Stimulated activated CD8-positive, alpha-beta memory T cell treated with anti-CD3 and anti-CD28 coated beads, Interleukin-2, amount 100 ng/mL, for 48 hours (primary cell): ENCODE measurements at places on chromosomes 3 and 15.
A peak's percentile ranks its signal among the peaks of the same experiment; 100 is the strongest.

DNA sequence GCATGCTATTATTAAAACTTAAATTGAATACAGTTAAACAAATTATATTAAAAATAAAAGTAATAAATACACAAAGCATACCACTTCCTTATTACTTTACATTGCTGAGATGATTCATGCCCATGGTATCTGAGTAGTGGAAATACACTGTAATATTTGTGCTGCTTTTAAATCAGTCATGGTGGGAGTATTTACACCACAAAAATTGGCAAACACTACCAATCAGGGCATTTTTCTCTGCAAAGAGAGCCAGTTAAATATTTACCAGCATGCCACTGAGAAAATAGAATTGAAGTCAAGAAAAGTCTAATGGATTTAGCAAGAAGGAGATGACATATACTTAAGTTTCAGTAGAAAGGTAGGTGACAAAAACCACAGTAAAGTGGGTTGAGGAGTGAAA lies 19.6 kb downstream of the PPARG start:
- DNase-seq, result no peak

GRCh38 chr15:74773329-74773728 lies 8.6 kb upstream of the CSK start:
- DNase-seq, result no peak

DNA sequence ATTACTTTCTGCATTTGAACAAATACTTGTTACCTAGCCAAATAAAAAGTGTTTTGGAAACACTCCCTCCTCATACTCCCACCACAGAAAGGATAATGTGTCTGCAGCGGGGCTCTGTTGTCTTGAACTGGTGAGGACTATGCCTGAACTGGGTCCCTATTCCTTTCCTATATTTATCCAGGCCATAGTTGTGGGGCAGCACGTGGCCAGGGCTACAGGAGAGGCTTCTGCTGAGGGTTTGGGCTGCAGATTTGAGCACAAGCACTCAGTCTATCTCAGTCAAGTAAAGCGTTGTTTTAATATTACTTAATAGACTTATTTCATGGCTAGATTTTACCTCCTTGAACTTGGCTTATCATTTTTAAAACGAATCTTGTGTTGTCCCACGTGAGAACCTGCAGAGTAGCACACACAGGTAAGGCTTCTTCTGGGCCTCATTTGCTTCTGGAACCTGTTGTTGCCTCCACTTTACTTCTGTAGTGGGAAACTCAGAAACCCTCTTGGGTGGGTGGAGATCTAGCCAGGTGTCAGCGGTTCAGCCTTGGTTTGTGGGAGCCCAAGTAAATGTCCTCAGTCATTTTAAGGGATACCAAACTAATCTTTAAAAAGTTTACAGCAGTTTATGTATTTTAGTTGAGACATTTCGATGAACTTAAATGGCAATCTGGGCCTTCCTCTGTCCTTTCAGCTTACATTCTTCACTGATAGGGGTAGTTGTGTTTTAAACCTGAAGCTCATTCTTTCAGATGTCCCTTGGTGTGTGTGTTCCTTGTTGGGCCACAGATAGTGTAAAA lies 51.1 kb downstream of the TRIM71 start:
- DNase-seq, result no peak

DNA sequence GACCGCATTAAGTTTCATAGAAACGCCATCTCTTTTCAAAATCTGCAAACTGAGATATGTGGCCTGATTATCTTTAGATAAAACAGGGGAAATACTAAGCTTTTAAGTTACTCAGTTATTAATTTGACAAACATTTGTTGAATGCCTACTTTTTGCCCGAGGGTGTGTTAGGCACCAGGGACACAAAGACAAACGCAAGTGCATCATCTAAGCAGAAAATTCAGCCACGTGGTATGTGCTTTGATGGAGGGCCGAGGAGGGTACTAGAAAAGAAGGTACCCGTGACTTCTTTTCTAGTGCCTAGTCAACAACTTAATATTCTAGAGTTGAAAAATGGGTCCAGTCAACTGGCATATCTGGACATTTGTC lies 594.3 kb downstream of the MAGI1 start:
- no peak for DNase-seq

- DNase-seq, result no peak
Observed at GRCh38 chr3:127464642-127465041, 125.9 kb downstream of the TPRA1 start.

- no peak for DNase-seq
Observed at GRCh38 chr3:24740326-24740725, 245.7 kb upstream of the THRB start.

- no peak for DNase-seq
Observed at GRCh38 chr15:68298882-68299381, 21.4 kb downstream of the FEM1B start.

DNA sequence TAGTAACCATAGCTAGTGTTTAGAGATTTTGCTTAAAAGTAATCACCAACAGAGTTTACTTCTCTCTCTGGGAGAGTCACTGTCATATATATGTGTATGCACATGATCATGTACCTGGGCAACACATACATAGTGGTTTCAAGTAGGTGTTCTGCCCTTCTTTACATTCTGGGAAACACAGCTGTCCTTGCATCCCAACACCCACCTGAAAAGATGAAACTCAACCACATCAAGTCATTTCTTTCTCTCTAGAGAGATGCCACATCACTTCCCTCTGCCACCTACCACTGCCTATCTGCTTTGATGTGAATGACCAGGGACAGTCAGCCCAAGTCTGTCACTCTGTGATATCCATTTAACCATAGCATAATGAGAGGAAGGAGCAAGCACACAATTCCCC lies 155.8 kb upstream of the GADL1 start:
- no peak for DNase-seq

- no peak for DNase-seq
Observed at GRCh38 chr3:141116721-141117120, 65.6 kb downstream of the SPSB4 start.

DNA sequence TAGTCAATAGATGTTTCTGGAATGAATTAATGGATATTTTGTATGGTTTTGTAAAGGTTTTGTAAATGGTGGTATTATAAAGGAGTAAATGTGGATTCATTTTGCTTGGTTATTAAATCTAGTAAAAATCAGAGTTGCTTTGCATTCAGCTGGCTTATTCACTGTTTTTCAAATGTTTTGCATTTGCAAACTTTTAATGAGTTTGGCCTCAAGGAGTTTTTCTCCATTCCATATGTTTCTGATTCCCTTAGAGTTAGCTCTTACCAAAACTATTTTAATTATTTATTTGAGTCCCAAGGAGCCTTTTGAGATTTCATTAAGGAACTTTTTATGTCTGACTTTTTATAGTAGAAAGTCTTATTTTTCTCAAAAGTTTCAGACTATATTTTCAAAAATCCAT lies 992.2 kb downstream of the DIPK2A start:
- DNase-seq, result no peak

- peak; percentile 41 for DNase-seq
Observed at GRCh38 chr3:56494679-56495322, 26.5 kb upstream of the ERC2 start.

- DNase-seq, result no peak
Observed at GRCh38 chr3:161221806-161222600, 892 bp downstream of the NMD3 start.

DNA sequence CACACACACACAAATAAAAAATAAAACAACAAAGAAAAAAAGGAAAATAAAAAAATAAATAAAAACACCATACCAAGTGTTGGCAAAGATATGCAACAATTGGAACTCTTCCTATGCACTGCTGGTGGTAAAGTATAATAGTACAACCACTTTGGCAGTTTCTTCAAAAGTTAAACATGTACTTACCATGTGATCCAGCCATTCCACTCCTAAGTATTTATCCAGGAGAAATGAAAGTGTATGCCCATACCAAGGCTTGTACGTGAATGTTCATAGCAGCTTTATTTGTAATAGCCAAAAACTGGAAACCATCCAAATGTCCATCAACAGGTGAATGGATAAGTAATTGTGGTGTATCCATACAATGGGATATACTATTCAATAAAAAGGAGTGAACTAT lies 17.0 kb downstream of the WDR93 start:
- no peak for DNase-seq

- no peak for DNase-seq
Observed at GRCh38 chr3:191387441-191388077, 57.2 kb upstream of the UTS2B start.

DNA sequence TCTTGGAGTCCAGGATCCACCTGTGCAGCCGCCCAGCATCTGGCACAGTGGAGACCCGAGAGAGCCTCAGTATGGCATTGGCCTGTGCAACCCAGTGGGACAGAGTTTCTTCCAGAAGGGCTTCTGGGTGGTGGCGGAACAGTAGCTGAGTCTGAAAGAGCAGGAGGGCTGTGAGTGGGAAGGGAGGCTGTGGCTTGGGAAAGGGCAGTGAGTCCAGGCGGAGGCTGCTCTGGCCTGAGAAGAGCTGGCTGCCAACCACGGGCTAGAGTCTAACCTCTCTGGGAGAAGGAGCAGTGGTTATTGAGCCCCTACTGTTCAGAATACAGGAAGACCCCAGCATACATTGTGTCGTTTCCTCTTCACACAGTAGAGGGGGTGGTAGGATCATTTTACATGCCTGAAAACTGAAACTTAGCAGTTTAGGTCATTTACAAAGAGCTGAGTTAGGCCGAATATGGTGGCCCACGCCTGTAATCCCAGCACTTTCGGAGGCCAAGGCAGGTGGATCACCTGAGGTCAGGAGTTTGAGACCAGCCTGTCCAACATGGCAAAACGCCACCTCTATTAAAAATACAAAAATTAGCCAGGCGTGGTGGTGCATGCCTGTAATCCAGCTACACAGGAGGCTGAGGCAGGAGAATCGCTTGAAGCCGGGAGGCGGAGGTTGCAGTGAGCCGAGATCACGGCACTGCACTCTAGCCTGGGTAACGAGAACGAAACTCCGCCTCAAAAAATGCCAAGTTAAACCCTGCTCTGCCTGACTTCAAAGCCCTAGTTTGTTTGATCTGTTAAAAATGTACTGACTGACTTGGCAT lies 3.2 kb downstream of the AEN start:
- DNase-seq, result no peak

DNA sequence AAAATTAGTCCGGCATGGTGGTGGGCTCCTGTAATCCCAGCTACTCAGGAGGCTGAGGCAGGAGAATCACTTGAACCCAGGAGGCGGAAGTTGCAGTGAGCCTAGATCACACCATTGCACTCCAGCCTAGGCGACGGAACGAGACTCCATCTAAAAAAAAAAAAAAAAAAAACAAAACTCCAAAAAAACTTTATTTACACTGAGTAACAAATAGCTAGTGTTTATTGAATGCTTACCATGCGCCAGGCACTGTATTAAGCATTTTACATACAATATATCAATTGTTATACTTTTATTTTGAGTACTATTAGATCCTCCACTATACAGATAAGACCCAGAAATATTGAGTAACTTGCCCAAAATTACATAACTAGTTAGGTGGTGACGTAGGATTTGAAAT lies 17.4 kb upstream of the ARIH1 start:
- DNase-seq, result no peak

DNA sequence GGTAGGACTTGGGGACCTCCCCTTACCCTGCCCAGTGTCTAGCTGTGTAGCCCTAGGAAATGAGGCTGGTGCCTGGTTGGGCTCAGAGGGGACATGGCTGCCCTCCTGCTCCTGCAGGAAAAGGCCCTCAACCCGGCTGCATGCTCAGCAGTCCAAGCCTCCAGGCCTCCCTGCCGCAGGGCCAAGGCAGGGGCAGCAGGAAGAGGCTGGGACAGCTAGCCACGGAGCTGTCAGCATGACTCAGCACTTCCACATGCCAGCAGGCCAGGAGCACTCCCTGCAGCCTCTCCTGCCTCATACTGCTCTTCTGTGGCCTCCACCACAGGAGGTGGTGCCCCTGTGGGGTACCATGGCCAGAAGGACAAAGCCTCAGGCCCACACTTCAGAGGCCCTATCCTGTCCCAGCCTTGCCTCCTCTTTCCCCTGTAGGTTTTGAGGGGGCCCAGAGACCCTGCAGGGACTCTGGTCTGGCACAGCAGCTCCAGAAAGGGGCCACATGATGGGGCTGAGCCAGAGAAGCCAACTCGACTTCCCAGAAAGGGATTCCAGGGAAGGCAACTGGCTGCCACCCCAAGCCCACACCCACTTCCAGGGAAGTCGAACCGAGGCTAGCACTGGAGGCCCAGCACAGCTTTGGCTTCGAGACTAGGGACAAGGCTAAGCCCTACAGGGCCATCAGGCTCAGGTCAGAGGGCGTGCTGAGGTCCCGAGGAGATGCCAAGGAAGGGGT lies 19.5 kb downstream of the TKT start:
- DNase-seq, result no peak

GRCh38 chr3:98038876-98039275 lies 3.8 kb upstream of the GABRR3 start:
- no peak for DNase-seq

DNA sequence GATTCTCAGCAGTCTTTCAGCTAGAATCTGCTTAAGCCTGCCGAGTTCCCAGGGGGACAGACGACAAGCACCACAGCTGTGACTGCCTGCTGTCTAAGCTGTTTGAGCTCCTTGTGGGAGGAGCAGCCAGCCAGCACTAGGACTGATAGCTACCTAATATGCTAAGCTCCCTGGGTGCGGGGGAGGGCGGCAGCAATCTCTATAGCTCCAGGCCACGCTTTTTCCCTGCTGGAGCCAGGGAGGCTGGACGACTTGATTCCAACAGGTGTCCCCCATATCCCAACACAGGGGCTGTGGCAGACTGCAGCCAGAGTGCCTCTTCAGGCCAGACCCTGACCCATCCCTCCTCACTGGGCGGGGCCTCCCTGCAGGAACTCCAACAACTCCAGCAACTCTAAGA lies 134.1 kb upstream of the ARPP21 start:
- DNase-seq, result no peak

DNA sequence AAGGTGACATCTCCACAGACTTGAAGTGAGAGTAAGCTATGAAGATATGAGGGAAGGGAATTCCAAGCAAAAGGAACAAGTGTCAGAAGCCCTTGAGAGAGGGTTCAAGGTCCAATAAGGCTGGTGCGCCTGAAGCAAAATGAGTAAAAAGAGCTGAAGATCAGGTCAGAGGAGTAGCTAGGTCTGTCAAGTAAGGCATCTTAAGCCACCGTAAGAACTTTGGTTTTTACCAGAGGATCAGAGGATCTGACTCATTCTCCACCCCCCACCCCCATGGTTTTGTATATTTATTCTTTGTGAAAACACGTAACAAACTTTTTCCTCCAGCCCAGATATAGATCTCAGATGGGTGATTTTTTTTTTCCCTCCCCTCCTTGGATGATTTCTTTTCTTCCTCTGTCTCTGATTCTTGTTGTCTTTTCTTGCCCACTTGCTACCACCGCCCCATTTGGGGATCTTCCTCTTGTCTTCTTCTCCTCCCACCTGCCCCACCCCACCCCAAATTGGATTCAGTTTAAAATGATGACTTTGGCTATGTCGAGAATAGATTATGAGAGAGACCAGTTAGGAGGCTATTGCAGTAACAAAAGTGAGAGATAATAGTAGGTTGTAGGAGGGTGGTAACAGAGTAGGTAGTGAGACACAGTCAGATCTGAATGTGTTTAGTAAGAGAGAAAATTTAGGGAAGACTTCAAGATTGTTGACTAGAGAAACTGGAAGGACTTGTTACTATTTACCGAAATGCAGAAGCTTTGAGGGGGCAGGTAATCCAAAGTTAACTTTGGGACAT lies 6.1 kb downstream of the TRMT10C start:
- DNase-seq, result no peak

GRCh38 chr3:49689046-49689907 lies at the start of the genes MST1 and RNF123:
MST1 (minus strand) TSS chr3:49689474; CDS start chr3:49688691, 783 bp downstream.
RNF123 (plus strand) TSS chr3:49689557; CDS start chr3:49691166, 1,609 bp downstream.
- peak; percentile 84 for DNase-seq
